ENCODE measurements at places on chromosomes 16 and 17. TPM values are rescaled to one million over a fixed set of nuclear protein-coding genes. Genes with fewer than 3 reads are reported as not detected.

CLDN9 gene
- total RNA-seq: not detected

- no peaks in the 10 kb centered on the region for H3K36me3 ChIP-seq
- H3K4me1 ChIP-seq: no peaks in the 10 kb centered on the region
- no peak for DNase-seq
- no peak overlapping the region for H3K27ac ChIP-seq
Observed at GRCh38 chr17:67139784-67140665, 95.7 kb downstream of the CACNG1 start.

DNA sequence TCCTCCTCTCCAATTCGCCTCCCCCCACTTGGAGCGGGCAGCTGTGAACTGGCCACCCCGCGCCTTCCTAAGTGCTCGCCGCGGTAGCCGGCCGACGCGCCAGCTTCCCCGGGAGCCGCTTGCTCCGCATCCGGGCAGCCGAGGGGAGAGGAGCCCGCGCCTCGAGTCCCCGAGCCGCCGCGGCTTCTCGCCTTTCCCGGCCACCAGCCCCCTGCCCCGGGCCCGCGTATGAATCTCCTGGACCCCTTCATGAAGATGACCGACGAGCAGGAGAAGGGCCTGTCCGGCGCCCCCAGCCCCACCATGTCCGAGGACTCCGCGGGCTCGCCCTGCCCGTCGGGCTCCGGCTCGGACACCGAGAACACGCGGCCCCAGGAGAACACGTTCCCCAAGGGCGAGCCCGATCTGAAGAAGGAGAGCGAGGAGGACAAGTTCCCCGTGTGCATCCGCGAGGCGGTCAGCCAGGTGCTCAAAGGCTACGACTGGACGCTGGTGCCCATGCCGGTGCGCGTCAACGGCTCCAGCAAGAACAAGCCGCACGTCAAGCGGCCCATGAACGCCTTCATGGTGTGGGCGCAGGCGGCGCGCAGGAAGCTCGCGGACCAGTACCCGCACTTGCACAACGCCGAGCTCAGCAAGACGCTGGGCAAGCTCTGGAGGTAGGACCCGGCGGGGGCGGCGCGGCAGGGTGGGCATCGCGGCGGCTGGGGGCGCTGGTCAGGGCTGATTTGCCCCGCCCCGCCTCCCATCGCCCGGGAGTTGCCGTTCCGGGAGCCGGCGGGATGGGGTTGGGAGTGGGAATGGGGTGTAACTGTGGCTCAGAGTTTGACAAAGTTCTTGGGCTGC lies 567 bp downstream of the SOX9 start:
- DNase-seq: no peak
- no peaks in the 10 kb centered on the region for H3K27me3 ChIP-seq
- H3K27ac ChIP-seq: peak overlapping the region; percentile 76
- no peaks in the 10 kb centered on the region for H3K36me3 ChIP-seq

- H3K36me3 ChIP-seq: no peaks in the 10 kb centered on the region
- H3K27me3 ChIP-seq: no peaks in the 10 kb centered on the region
- H3K4me1 ChIP-seq: no peaks in the 10 kb centered on the region
- DNase-seq: no peak
Observed at GRCh38 chr17:46994993-46995392, 15.9 kb upstream of the RPRML start.

- no peak for DNase-seq
- H3K27ac ChIP-seq: no peak overlapping the region
- peaks cover 4% of the 10 kb centered on the region for H3K36me3 ChIP-seq
Observed at GRCh38 chr17:44074231-44074910, 3.8 kb downstream of the G6PC3 start.

DNA sequence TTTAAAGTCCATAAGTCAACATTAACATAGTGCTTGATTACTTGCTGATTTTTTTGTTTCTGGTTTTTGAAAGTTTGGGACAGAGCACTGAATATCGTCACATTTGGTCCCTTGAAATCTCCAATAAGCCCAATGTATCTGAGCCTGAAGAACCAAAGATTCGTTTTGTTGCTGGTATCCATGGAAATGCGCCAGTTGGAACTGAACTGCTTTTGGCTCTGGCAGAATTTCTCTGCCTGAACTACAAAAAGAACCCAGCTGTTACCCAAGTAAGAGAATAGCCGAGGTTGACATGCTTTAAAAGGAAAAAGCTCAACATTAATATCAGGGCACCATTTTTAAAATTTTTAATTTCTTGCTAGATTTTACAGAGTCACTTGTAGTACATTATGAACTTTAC lies 27.7 kb upstream of the GOSR1 start:
- H3K27ac ChIP-seq: no peak overlapping the region
- H3K27me3 ChIP-seq: no peaks in the 10 kb centered on the region
- H3K4me3 ChIP-seq: no peak overlapping the region
- H3K36me3 ChIP-seq: peaks cover 2% of the 10 kb centered on the region
- no peak for DNase-seq
